ENCODE measurements at places on chromosomes 7 and 10.

DNA sequence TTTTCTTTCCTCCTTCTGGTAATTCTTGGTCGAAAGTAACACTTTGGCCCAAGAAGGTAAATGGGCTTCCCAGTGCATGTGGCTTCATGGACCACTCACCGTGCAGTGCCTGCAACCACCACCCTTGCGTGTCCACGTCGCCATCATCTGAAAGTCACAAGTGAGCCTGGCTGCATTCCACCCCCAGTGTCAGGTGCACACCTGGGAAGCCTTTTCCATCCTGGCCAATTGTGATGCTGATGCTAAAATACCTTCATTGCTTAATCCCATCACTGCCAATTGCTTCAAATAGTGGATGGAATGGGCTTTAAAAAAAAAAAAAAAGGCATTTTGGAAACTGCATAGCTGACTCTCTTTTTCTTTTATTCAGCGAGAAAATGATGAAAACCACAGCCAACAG, 228.9 kb downstream of the ARHGAP21 start:
- DNase-seq = no peak

DNA sequence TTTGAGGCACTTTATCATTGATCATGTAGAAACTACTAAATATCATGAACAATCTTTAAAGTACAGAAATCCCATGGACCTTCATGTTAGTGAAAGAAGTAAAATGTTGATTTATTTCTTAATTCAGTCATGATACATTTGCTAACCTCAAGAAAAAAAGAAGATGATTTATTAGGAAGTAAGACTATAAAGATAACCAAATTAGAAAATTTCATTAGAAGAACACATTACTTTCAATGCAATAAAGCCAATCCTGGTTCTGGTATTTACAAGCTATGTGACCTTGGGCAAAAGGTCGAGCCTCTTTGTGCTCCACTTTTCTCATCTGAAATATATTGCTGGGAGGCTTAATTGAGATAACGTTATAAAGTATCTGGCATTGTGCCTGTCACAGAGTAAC, 365.0 kb downstream of the KIF20B start:
- no peak for DNase-seq

DNA sequence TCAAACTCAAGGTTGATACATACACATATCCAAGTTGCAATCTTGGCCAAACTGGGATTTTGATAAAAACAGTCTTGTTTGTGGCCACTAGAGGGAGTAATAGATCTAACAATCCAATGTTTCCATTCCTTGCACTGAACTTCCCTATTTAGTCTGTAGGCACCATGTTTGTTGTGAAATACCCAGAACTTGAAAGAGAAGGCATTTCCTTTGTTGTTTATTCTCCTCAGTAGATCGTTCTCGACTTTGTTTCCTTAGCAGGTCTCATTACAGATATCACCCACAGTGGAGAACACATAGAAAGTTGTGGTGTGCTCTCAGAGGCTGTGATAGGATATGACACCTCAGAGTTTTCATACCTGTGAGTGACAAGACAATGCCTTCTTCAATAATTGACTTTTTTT, 70.3 kb upstream of the MXI1 start:
- DNase-seq = no peak

DNA sequence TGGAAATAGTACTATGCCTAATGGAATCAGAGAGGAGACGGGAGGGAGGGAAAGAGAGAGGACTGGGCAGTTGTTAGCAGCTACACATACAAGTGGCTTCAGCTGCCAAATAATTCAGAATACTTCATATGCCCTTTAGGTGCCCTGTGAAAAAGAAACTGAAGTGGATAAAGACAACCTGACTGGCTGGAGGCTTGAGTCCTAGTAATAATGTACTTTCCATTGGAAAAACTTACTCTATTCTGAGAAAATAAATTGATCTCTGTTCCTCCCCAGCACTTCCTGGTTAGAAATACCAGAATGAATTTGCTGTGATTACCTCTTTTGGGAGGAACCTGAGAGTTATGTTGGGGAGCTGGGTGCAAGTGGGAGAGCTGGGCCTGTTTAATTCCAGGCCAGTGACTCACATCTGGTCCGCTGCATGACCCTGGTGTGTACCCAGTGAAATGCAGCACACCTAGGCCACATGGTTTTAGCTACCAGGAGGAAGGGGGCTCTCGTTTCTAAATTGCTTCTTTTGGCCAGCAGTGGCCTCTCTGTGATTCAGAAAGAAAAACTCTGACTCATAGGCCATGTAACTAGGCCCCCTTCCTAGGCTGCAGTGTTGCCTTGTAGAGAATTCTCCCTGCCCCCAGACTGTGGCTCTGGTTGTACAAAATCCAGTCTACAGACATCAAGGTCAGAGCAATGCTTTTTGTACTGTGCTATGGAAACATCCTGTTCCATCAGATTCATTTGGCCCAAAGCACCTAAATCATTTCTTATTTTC, 6.5 kb downstream of the AGFG2 start:
- peak; percentile 93 for DNase-seq

DNA sequence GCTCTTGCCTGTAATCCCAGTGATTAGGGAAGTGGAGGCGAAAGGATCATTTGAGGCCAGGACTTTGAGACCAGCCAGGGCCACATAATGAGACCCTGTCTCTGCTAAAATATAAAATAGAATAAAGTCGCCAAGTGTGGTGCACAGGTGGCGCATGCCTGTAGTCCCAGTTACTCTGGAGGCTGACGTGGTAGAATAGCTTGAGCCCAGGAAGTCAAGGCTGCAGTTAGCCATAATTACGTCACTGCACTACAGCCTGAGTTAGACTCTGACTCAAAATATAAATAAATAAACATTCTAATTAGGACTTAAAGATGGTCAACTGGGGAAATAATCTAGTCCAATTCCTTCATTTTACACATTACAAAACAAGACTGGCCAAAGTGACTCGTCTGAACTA, 768 bp downstream of the CHCHD2 start:
- DNase-seq = no peak

DNA sequence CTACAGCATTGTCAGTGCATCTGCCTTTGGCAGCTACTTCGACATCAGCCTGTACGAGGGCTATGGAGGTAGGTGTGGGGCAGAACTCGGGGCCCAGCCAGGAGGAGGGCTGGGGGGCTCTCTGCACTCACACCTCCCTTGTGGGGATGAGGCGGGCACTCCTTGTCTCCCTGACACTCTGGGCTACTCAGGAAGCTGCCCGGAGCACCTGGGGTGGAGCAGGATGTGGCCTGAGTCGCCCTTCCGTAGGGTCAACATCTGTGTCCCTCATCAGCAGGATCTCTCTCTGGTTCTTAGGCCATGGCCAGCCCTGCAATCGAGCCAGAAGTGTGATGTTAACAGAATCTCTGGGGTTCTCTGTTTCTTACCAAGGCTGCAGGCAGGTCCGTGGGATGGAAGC, 40.2 kb downstream of the C10orf105 start:
- DNase-seq = no peak

DNA sequence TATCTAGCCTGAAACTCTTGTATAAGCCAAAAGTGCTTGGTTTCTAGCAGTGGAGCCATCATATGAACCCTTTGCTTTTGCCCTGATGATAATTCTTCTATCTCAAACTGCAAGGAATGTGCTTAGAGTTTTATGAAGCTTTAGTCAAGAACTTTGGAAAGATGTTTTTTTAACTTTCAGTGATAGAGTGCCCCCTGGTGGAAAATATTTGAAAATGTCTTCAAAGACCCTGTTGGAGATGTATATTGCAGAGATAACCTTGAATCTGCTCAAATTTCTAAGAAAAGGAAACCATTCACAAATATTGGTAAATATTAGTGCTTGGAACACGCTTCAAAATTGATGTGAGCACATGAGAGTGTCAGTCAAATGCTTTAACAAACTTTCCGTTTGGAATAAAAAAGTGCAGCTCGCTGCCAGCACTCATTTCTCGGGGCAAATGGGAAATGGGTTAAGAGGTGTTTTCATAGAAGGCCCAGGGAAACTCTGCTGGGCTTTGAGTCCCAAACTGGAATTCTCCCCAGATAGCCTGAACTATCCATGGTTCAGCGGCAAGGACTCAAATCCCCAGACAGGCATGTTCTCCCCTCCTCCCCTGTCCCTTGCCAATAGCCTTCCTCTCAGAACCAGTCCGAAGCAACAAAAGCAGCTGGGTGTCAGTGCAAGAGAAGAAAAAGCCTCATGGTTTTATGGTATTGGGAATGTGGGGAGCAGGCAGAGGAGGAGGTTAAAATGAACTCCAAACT, 129.3 kb downstream of the MYOF start:
- no peak for DNase-seq

GRCh38 chr10:117139581-117140524, 1.8 kb upstream of the VAX1 start:
- peak; percentile 62 for DNase-seq

- no peak for DNase-seq
Observed at GRCh38 chr10:96863922-96864543, 31.9 kb downstream of the LCOR start.

GRCh38 chr10:90888387-90888786, 16.6 kb downstream of the RPP30 start:
- no peak for DNase-seq

DNA sequence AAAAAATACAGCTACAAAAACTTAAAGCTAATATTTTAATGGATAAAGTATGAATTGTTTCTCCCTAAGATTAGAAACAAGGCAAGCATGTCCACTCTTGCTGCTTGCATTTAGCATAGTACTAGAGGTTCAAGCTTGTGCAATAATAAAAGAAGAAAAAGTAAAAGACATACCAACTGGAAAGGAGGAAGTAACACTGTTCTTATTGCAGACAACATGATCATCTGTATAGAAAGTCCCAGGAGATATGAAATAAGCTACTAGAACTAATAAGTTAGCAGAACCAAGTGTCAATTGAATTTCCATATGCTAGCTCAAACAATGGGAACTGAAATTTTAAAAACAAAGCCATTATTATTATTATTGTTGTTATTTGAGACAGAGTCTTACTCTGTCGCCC, 20.0 kb upstream of the RABGEF1 start:
- DNase-seq = no peak

- no peak for DNase-seq
Observed at GRCh38 chr10:822197-822596, 109.3 kb downstream of the LARP4B start.

GRCh38 chr7:19663816-19664462, 44.9 kb downstream of the POLR1F start:
- no peak for DNase-seq

DNA sequence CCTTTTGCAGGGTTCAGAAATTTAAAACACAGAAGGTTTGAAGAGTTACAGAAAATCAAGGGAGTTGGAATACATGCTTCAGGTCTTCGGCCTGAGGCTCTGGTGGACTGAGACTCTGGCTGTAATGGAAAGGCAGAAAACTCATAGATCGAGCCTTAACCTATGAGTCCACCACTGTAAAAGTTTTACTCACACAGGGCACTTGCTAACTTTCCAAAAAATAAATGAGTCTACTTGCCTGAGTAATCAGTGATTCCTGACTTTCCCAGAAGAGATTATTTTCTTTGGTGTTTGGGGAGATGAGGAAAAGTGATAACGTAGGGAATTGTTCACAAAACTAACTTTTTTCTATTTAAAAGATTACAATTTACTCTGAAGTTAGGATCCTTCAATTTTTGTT, 108.0 kb downstream of the MBL2 start:
- no peak for DNase-seq

- DNase-seq = peak; percentile 60
Observed at GRCh38 chr7:54785261-54785660, 26.2 kb upstream of the SEC61G start.

DNA sequence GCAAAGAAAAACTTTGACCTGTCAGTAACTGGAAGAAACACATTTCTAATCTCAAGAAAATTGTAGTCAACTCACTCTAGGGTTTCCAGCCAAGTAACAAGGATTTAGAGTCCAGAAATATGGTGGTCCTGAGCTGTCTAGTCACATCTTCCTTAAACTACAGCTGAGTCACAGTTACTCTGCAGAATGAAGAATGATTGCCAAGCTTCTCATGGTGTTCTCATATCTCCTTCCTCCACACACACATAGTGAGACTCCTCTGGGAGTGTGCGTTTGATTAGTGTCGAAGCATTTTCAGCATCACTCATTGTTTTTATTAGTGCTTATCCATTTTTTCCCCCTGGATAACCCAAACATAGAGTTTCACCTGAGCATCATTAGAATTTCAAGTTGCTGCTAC, 93.1 kb upstream of the CXCL12 start:
- peak; percentile 70 for DNase-seq

- peak; percentile 91 for DNase-seq
Observed at GRCh38 chr10:29328983-29329382, 40.1 kb downstream of the LYZL1 start.

GRCh38 chr7:128304212-128304611, 39.5 kb downstream of the RBM28 start:
- DNase-seq = no peak

DNA sequence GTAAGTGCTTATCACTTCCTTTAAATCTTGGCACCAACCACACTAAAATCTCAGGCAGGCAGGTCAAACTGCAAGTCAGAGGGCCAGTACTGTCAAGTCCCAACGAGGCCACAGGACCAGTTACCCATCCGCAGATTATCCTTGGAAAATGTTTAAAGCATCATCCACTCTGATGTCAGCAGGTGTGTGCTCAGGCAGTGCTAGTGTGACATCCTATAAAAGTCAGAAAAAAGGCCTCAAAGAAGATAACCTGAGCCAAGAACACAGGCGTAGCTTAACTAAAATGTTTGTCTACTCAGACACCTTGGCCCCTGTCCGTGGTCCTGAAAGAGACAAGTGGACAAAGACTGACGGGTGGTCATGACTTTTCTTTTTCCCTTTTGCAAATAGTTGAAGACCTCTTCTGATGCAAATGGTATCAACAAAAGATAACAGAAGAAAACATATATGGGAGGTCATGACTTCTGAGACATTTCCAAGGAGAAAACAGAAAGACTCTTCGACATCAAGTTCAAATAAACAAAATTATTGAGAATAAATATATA, 309.3 kb downstream of the KCNMA1 start:
- no peak for DNase-seq

- no peak for DNase-seq
Observed at GRCh38 chr10:105785721-105786120, 1144.6 kb downstream of the SORCS3 start.

GRCh38 chr7:22488643-22489462, 11.1 kb downstream of the STEAP1B start:
- peak; percentile 89 for DNase-seq

- DNase-seq = no peak
Observed at GRCh38 chr10:17814973-17815372, 5.8 kb downstream of the MRC1 start.

DNA sequence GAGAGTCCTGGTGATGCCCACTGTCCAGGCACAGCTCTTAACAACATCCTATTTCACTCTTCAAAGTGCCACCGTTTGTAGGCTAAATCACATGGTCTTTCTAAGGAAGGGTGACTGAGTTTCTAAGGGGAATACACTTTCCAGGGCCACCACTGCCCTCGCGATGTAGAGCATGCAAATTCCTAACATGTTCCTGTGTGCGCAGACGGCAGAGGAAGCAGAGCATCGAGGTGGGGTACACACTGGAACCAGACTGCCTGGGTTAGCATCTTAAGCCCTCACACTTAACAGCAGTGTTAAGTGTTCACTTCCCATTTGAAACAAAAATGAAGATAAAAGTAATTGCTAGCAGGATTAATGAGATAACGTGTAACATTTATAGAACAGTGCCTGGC, 3.0 kb downstream of the VOPP1 start:
- DNase-seq = no peak

- DNase-seq = no peak
Observed at GRCh38 chr7:150838965-150839650, 13.2 kb upstream of the AOC1 start.

- peak; percentile 92 for DNase-seq
Observed at GRCh38 chr10:17206210-17206709, 4.8 kb upstream of the TRDMT1 start.
